ENCODE measurements at places on chromosomes 1 and 21. TPM values are rescaled to one million over a fixed set of nuclear protein-coding genes. Genes with fewer than 3 reads are reported as not detected.

The CA6 gene
- total RNA-seq: 0.54 TPM

The KCNH1 gene
- not detected for total RNA-seq

DNA sequence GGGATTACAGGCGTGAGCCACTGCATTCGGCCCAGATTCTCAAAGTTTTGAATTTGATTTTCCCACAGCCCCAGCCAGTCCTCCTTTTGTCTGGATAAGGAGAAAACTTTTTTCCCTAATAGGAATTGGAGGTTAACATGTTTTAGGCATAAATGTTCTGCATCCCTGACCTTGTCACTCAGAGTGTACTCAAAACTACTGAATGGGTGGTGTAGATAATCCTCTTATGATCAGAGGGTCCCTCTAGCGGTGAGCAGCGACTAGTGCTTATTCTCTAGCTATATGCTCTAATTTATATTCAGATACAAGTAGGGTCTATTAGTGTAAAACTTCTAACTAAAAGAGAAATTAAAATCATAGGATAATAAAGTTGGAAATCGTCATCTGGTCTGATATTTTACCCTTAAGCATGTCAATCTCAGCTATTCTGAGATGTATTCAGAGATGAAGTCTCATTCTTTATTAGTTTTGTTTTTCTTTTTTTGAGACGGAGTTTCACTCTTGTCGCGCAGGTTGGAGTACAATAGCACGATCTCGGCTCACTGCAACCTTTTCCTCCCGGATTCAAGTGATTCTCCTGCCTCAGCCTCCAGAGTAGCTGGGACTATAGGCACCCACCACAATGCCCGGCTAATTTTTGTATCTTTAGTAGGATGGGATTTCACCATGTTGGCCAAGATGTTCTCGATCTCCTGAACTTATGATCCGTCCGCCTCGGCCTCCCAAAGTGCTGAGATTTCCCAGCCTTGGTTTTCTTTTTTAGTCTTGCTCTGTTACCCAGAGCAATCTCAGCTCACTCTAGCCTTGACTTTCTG is 2.7 kb upstream of the PSMD4 start:
- peak; percentile 73 for DNase-seq

The ARHGAP30 gene
- total RNA-seq: 235 TPM

The OXCT2 gene
- 0.19 TPM for total RNA-seq

The IL20 gene
- total RNA-seq: not detected

- no peak for DNase-seq
These were observed 5.1 kb downstream of the KRTAP22-1 start for GRCh38 chr21:30605968-30606367.

The TMEM54 gene
- total RNA-seq: not detected

- no peak for DNase-seq
These were observed 256.5 kb downstream of the PAPPA2 start for GRCh38 chr1:176719447-176719846.

DNA sequence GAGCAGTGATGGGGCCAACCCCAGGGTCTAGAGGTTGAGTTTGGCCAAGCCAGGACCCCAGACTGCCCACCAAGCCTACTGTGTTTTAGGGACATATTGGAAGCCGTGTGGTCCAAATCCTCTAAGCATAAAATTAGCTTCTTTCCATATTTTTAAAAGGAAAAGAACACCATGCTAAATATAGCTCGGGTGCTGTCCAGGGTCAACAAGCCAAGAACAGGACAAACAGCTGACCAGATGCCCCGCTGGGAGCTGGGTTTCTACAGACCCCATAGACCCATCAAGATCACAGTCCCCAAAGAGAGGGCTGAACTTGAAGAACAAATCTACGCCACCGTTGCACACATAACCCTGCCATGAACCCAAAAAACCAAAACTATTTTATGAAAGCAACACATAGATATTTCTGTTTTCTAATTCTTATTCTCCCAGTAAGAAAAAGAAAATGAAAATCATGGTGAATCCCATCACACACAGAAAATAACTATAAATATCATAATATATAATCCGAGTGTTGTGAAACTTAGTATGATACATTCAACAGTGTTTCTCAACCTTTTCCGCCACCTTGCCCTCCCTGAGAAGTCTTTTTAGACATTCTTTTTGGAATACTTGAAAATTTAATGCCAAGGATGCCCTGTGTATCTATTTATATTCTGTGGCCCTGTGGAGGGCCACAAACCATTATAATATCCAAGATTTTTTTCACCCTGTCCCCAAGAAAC is 36.2 kb upstream of the FHAD1 start:
- DNase-seq: no peak

DNA sequence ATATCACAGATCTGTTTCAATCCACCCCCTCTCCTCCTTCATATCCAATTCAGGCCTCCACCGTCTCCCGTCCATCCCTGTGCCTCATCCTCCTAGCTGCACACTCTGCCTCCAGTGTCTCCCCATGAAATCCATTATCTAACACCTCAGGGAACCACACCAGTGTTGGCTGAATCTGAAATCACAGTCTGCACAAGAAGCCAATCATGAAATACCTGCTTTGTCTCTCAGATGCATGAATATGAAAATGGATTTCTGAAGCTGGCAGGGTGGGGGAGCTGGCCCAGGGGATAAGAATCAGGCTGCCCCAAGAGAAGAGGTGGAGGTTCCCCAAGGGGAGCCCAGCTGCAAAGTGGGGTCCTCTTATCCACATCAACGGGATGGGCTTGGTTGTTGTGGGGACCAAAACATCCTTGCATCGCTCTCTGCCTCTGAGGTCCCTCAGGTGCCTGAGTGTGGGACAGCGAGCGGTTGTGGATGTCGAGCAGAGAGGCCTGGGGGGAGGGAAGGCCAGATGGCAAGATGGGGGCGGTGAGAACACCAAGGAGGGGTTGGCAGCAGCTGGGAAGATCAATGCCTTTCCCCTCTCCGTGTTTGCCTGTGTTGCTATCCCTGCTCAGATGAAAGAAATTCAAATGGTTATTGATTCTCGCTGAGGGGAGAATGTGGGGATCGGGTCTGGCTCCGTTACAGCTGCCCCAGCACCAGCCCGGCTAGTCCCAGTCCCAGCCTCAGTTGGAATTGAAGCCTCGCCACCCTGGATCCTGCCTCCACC is 237.3 kb upstream of the POU3F1 start:
- no peak for DNase-seq

GRCh38 chr1:98962156-98962555 is 42.5 kb downstream of the PLPPR5 start:
- no peak for DNase-seq

DNA sequence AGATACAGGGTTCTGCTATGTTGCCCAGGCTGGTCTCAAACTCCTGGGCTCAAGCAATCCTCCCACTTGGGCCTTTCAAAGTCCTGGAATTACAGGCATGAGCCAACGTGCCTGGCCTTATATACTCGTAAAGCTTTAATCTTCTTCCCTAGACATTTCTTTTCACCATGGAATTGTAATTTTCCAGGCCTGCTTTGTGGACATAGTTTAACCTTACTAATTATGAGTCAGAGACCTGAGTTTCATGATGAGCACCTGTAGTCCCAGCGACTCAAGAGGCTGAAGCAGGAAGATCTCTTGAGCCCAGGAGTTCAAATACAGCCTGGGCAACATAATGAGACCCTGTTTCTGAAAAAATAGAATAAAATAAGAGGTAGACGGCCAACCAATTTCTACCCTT is 12.3 kb downstream of the PATJ start:
- DNase-seq: no peak

The FAM72A gene
- total RNA-seq: 0.79 TPM

Measured in naive thymus-derived CD4-positive, alpha-beta T cell (primary cell).